ENCODE measurements at places on chromosomes 7 and 10.
A peak's percentile ranks its signal among the peaks of the same experiment; 100 is the strongest.

- DNase-seq, result peak; percentile 88
These were observed 37.9 kb downstream of the VOPP1 start for GRCh38 chr7:55534262-55534915.

- no peak for DNase-seq
These were observed 40.5 kb upstream of the ACSL5 start for GRCh38 chr10:112333452-112333851.

DNA sequence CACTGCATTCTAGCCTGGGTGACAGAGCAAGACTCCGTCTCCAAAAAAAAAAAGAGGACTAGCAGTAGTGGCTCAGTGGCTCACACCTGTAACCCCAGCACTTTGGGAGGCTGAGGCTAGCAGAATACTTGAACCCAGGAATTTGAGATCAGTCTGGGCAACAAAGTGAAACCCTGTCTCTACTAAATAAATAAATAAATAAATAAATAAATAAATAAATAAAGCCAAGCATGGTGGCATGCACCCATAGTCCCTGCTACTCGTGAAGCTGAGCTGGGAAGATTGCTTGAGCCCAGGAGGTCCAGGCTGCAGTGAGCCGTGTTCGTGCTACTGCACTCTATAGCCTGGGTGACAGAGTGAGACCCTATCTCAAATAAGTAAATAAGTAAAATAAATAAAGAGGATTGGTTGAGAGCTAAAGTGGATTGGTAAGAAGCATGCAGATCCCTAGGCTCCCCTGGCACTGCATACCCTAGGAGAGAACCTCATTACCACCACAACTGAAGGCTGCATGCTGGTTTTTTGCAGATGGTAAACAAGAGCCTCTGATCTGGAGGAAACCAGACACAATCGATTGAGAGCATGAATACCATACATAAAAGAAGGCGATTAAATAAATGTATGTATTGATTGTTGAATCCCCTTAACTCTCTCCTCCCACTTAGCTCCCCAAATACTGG, 163.2 kb downstream of the REEP3 start:
- DNase-seq, result no peak

GRCh38 chr10:93859049-93859655, 34.6 kb upstream of the SLC35G1 start:
- DNase-seq, result no peak

DNA sequence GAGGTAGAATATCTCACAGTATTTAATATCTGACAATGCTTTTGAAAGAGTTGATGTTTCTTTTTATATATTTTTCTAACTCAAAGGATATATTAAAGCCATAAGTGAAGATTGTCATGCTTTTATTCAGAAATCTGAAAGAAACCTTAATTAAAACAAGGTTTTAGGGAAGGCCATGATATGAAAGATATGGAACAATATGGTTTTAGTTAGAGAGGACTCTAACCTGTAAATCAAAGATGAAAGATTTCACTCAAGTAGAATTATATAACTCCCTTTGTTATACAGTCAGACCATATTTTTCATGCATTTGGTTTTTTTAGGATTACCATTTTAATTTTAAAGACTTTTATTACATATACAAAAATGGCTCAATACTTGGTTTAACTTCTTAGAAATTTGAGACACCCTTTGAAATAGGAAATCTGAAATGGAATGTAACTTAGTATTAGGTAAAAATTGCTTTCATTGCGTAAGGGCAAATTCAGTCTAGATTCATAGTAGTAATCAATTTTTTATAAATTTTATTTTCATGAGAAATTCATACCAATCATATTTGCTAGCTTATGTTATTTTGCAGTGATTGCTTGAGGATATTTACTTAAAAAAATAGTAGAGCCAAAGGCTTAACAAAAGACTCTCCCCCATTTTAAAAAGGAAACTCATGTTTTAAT, 119.8 kb downstream of the TWIST1 start:
- no peak for DNase-seq

GRCh38 chr7:141693082-141693481, 8.9 kb downstream of the DENND11 start:
- DNase-seq, result no peak

GRCh38 chr7:116228241-116228640, 17.9 kb downstream of the TES start:
- no peak for DNase-seq

GRCh38 chr7:102860351-102860811, 52.4 kb upstream of the LRRC17 start:
- DNase-seq, result peak; percentile 58

DNA sequence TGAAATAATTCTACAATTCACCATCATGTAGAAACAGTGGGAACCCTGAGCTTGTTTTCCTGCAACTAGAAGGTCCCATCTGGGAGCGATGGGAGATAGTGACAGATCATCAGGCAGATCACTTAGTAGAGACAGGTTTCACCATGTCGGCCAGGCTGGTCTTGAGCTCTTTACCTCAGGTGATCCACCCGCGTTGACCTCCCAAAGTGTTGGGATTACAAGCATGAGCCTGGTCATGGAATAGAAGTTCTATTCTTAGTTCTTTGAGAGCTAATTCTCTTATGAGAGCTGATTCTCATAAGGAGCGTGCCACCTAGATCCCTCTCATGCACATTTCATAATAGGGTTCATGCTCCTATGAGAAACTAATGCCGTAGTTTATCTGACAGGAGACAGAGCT, 778.0 kb upstream of the AUTS2 start:
- no peak for DNase-seq

- DNase-seq, result peak; percentile 57
These were observed 21.8 kb downstream of the AKR1E2 start for GRCh38 chr10:4847561-4848355.

DNA sequence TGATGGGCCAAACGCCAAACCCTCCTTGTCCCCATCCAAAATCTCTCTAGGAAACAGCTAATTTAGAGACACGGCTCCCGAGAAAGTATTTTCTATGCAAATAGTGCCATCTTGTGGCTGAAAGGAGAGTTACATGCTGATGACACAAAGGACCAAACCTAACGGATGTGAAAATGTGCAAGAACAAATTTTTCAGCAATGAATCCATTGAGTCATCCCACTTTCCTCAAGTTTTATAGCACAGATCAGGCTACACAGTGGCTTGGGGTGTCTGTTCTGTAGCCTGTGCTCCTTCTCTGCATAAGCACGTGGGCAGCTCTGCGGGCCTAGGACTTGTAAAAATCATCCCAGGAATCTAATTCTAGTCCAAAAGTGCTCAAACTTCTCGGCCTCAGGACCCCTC, 154.8 kb upstream of the PRR15 start:
- DNase-seq, result peak; percentile 64

DNA sequence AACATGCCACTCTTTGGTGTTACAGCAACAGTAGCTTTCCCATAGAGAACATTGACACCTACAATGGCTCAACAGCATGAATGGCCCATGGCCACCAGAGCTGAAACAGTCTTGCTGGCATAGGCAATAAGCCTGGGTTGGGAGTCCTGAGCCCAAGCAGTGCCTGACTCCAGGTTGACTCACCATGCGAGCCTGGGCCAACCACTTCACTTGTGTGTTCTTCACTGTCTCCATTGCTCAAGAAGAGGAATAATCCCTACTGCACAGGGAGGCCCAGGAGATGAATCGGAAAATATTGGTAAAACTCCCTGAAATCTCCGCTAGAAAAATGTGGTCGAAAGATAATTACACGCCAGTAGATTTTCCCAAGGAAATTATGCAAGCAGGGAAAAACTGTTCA, 89.2 kb upstream of the INHBA start:
- peak; percentile 33 for DNase-seq

- DNase-seq, result peak; percentile 84
These were observed 113.7 kb upstream of the ANKRD1 start for GRCh38 chr10:91034494-91035159.

- peak; percentile 92 for DNase-seq
These were observed 7.0 kb downstream of the WDR91 start for GRCh38 chr7:135204341-135204749.

DNA sequence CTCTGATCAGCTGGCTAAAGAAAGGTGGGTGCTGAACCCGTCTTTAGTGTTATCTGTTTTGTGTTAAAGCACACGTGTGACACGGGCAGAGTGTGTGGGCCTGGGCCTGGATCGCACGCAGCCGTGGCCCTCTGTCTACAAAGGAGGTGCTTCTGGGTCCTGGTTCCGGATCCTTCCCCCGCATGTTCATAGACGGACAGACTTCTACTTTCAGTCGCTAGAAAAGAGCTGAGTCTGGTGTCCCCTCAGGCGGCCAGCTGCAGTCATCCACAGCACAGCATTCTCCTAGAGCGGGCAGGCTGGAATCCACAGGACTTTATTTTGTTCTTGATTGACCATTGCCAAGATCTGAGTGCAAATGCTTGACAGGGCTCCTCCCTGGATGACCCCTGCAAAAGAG, 134.4 kb downstream of the DLG5 start:
- no peak for DNase-seq

- no peak for DNase-seq
These were observed 165.8 kb downstream of the CACNB2 start for GRCh38 chr10:18306031-18306430.

DNA sequence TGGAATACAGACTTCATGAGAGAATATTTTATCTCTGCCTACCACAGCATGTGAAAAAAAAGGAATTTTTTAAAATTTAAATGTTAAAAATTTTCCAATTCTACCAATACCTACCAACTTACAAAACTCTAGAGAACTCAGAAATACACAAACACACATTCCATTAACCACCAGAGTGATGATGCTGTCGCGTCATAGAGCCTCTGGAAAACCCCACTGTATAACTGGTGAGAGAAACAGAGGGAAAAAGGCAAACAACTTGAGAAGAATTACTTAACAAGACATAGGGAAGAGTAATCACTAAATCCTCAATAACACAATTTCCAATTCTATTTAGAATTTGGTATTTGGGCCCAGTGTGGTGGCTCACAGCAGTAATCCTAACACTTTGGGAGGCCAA, 6.2 kb upstream of the SPOCK2 start:
- DNase-seq, result no peak

DNA sequence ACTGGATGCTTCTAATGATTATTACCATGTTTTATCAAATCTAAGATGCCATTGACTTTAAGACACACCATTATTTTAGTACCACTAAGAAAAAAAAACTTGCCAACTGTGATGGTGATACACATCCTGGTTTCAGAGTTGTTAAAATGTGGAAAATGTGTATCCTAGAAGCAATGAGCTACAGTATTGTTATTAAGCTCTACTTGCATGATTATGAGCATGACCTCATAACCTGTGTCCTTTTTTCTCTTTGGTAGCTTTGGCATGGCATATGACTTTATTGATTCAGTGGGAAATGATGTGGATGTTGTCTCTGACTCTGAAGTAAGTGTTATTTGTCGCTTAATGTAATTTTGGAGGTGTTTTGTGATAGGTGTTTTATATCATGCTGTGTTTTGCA, 3.3 kb downstream of the EDRF1 start:
- no peak for DNase-seq

DNA sequence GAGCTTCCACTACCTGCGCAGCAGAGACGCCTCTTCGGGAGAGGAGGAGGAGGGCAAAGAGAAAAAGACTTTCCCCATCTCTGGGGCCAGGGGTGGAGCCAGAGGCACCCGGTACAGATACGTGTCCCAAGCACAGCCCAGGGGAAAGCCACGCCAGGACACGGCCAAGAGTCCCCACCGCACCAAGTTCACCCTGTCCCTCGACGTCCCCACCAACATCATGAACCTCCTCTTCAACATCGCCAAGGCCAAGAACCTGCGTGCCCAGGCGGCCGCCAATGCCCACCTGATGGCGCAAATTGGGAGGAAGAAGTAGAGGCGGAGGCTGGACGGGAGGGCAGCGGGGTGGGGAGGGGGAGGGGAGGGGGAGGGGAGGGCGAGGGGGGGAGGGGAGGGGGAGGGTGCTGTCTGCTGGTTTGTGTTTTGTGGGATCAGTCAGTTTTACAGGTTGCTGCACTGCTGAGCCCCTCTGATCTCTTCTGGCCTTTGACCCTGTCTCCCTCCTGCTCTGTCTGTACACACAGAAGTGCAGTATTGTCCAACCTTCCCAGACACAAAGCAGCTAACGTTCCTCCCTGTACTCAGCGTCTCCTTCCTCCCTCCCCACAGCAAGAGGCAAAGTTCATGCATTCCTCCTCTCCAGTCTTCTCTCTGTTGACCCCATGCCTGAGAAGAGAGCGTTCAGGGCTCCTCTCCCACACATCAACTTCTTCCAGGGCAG, 9.3 kb downstream of the UCN3 start:
- DNase-seq, result no peak

GRCh38 chr7:142331941-142332340, 74.1 kb upstream of the PRSS58 start:
- DNase-seq, result no peak

GRCh38 chr7:151790095-151790829, 86.7 kb downstream of the PRKAG2 start:
- DNase-seq, result no peak

DNA sequence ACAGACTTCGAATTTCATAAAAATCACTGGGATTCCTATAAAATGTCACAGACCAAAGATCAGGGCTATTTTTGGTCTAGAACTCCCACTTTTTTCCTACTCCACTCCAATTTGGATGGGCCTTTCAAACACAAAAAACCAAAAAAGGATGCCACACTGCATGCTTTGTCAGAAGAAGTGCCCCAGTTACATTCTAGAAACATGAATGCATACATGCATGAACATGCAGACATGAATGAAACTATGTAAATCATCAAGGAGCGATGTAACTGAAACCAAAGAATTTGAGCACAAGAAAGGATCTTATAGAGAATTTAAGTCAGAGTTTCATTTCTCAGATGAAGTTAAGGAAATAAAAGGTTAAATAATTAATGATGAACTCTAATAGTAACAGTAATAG, 31.8 kb upstream of the FAM133B start:
- DNase-seq, result no peak

DNA sequence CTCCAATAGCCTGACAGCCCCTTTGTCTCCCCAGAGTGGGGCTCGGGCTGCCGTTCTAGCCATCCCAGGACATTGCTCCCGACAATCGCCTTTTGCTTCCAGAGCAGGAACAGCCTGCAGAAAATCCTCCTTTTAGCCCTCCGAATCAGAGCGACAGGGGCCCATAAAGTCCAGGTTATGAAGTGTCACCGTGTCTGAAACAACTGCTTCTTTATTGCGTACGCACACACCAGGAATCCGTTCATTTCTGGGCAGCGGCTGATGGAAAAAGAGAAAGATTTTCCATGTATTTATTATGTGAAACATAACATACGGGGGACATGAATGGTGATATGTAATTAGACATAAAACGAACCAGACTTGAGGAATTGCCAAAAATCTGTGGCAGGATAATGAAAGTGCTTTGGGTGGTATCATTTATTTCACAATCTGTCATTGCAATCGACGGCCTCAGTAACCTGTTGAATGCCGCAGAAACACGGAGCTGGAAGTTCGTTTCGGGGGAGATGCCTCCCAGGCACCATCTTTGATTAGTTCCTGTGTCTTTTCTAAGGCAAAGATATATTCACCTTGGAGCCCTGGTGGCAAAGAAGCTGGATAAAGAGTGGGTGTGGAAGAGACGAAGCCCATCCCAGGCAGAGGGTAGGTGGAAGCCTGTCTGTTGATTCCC, 48.1 kb downstream of the FAM241B start:
- DNase-seq, result no peak

DNA sequence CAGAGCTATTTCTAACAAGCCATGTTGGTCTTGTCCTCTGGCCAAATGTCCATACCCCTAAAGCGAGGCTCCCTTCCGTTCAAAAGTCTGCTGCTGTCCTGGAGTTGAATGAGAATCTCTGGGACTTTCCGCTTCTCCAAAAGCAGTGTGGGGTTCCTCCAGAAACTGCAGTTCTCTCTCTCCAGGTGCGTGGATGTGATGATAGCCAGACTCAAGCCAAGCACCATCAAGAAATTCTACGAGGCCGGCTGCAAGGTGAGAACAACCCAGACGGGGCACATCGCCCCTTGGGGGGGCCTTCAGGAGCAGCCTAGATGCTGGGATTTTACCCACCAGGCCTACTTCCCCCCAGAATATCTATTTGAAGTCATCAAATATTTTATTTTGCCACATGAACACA, 26.5 kb downstream of the BTBD16 start:
- DNase-seq, result no peak
